Colonic mucosa (tissue), 4 donors: ENCODE measurements at places on chromosomes 1 and 21.

DNA sequence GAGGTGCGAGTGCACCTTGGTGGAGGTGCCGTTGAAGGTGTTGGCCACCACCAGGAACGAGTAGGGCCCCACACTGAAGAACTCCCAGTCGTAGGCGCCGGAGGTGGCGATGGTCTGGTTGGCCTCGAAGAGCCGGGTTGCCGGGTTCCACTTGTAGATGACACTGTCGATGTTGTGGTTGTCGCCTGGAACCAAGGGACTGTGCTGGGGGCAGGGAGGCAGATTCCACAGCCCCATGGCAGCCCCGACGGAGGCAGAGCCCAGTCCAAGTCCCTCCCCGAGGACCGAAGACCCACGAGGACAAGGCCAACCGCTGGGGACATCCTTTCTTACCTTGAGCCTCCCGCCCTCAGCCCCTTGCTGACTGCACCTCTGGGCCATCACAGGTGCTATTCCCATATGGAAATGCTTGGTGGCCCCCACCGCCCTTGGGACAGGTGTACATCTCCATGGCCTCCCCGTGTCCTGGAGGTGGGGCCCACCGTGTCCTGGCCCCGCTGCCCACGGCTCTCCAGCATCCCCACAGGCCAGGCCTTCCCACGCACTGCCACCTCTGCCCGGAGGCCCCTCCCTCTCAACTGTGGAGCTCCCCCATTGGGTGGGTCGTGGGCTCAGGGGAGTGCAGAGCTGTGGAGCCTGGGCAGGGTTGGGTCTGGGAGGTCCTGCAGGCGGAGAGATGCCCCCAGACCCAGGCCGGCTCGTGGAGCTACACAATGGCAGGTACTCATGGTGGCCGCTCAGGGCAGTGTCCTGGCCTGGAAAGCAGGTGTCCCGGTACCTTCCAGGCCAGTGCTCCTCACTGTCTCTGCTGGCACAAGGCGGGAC, 17.9 kb downstream of the KRTAP10-1 start:
- no peak for DNase-seq

GRCh38 chr1:198174297-198174696, 17.5 kb downstream of the NEK7 start:
- DNase-seq: no peak

DNA sequence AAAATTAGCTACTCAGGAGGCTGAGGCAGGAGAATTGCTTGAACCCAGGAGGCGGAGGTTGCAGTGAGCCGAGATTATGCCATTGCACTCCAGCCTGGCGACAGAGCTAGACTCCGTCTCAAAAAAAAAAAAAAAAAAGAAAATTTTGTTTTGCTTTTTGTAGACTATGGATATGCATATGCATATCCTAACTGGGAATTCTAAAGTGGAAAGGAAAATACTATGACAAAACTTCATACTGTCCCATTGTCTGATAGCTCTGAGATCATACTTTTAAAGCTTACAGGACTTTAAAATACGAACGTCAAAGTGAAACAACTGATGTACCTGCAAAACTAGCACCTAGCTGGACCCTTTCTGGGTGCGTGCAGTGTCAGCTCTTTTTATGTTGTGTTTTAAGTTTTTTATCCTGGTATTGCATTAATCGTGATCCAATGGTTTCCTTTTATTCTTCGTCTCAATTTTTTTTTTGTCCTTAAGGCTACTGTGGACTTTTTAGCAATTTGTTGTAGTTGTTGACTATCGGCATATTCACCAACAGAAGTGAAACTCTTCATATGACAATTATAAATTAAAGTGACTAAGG, 19.2 kb downstream of the SPRTN start:
- no peak for DNase-seq

GRCh38 chr1:206912445-206913095, 9.2 kb downstream of the FCMR start:
- DNase-seq: peak; percentile 81

- DNase-seq: no peak
Measured at GRCh38 chr1:230544758-230545157, 97.5 kb upstream of the COG2 start.

DNA sequence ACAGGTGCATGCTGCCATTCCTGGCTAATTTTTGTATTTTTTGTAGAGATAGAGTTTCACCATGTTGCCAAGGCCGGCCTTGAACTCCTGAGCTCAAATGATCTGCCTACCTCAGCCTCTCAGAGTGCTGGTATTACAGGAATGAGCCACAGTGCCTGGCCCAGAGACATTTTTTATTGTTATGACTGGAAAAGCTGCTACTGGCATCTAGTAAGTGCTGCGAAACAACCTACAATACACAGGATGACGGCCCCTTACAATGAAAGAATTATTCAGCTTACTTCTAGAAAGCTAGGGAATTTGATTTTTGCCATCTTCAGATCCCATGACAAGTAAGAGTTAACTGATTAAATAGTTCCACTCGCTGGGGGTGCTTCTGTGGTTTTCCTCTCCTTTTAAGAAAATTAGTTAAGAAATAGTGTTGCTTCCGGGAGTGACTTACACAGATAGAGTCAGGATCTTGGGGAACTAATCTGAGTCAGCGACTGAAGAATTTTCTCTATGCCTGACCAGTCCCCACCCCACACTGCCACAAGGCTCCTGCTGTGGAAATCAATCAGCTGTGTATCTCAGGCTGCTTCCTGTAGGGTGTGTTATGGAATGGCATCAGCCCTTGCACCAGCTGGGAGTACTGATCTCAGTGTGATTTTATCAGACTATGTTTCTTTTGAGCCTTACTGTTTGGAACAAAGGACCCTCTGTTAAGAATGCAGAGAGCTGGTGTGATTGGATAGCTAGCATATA, 93.0 kb upstream of the BMP8A start:
- DNase-seq: peak; percentile 70

- DNase-seq: no peak
Measured at GRCh38 chr1:245807954-245808719, 653.4 kb downstream of the KIF26B start.

- DNase-seq: no peak
Measured at GRCh38 chr1:85554630-85555327, 25.8 kb upstream of the CCN1 start.

- DNase-seq: peak; percentile 50
Measured at GRCh38 chr1:208652296-208653160, 408.3 kb upstream of the PLXNA2 start.

DNA sequence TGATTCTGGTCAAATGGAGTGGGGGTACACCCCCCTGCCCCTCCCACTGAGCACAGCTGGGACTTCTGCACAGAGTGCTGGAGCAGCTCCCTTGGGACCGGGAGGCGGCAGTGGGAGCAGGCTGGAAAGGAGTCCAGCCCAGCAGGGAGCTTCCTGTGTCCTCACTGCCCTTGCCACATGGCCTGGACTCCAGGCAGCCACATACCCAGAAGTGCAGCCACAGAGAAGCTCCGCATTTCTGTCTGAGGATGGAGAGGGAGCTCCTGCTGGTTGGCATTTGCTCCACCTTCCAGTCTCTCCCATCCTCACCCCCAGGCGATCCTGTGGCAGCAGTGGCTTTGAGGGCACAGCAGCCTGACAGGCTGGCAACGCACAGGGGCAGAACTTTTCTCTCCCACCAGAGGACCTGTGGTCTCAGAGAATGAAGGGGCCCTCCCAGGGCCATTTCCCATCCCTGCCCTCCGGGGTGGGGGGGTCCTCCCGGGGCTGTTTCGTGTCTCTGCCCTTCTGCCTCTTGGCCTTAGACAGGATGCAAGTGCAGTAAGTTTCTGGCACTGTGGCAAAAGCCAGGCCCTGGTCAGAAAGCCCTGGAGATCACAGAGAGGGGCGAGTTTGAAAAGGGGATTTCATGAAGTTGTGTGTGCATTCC, 103.6 kb upstream of the COL6A1 start:
- no peak for DNase-seq
